AG09319 (cell line): ENCODE measurements at places on chromosomes 16 and 17.

GRCh38 chr17:29973005-29973404, 31.6 kb downstream of the EFCAB5 start:
- DNase-seq = no peak

GRCh38 chr16:48156790-48157209, 1.0 kb upstream of the ABCC12 start:
- DNase-seq = peak; percentile 47

- no peak for DNase-seq
These were observed 33.1 kb downstream of the DNAH3 start for GRCh38 chr16:21117567-21117966.

GRCh38 chr16:57485091-57485915, 990 bp downstream of the DOK4 start:
- no peak for DNase-seq

GRCh38 chr16:31487071-31487719, 4.3 kb downstream of the SLC5A2 start:
- no peak for DNase-seq

- no peak for DNase-seq
These were observed 59.3 kb upstream of the CORO6 start for GRCh38 chr17:29682054-29682453.

DNA sequence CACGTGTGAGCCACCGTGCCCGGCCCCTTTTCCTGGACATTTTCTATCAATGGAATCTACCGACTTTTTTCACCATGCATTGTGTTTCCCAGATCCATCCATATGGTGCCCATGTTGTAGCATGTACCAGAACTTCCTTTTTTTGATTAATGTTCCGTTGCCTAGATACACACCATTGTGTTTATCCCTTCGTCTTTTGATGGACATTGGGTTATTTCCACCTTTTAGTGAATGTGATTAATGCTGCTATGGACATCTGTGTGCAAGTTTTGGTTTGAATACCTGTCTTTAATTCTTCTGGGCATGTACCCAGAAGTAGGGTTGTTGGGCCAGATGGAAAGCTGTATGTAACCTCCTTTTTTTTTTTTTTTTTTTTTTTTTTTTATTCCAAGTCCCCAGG, 79.8 kb downstream of the NT5M start:
- no peak for DNase-seq

GRCh38 chr17:31155208-31155810, 60.5 kb downstream of the NF1 start:
- DNase-seq = no peak

DNA sequence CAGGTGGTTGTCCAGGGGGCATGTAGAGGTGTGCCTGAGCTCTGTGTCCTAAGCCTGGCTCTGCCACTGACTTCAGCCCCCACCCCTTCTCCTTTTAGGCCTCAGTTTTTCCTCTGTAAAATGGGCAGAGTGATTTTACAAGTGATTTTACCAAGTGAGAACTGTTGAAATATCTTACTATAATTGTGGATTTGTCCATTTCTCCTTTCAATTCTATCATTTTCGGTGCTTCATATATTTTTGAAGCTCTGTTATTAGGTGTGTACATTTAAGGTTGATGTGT, 21.7 kb upstream of the HOXB9 start:
- no peak for DNase-seq

DNA sequence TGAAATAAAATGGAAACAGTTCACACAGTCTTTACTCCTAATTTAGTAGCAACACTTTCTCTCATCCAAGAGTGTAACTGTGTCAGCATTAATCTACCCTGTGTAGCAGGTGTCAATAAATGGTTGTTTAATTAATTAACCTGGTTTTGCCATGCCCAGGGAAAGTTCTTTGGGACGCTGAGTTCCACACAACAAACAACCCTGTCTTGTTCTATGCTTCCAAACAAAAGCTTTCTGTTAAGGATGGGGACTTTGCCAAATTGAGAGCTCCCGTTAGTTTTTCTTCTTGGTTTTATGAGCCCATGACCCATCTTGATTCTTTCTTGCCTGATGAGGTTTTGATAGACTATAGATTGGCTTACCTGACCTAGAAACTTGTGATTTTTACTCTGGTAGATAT, 530.1 kb downstream of the KCNJ2 start:
- no peak for DNase-seq

GRCh38 chr17:69018687-69019086, 42.0 kb downstream of the ABCA9 start:
- no peak for DNase-seq

- DNase-seq = no peak
These were observed 103.4 kb downstream of the VPS53 start for GRCh38 chr17:611202-611601.

DNA sequence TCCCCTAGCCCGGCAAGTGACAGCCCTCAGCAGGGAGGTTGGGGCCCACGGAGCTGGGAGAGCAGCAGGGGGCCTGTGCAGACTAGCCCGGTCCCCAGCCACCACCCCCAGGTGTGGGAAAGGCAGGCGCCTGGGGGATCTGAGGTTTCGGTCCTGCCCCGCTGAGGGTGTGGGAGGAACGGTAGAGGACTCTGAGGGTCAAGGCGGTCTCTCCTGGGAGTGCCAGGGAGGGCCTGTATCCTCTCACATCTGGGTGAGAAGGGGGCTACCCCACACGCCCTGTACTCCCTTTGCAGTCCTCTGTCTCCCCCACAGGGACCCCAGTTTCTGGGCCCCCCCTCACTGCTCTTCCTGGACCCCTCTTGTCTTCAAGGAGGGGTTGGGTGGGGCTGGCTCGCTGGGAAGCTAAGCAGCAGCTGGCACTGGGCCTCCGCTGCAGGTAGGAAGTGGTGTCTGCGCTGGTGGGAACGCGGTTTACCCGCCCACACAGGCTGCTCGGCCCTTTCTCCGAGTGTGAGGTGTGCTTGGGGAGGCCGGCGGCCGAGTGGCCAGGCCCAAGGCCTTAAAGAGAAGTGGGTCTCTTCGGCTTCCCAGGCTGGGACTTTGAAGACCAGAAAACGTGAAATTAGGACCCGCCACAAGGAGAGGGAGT, 15.4 kb downstream of the CD7 start:
- no peak for DNase-seq

DNA sequence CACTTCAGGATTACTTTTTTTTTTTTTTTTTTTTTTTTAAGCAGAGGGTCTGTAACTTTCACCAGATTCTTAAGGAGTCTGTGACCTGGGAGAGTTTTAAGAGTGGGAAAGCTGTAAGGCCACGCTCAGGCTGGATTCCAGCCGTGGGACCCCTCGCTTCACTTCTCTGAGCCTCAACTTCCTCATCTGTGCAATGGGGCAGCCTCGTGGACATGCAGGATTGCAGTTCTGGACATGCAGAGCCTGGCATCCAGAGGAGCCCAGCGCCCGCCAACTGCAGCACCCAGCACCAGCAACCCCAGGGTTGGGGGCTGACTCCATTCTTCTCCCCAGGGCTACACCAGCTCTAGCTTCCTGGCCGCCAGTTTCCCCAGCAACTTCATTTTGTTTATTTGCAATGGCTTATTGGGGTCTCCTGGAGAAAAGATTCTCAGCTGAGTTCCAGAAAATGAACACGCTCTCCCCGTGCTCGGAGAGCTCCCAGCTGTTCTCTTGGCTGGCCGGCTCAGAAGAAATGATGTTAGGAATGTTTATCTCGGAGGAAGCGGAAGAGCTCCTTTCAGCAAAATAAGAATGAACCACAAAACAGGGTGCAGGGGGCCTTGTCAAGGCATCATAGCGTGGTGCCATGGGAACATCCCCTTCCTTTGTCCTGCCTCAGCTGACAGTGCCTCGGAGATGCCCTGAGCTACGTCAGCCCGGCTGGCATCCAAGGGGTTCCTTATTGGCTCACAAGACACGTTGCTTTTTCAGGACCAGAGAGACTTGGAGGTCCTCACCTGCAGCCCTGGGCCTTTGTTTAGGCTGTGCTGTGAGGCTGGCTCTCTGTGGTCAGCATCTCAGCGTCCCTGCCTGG, 22.9 kb upstream of the ZCCHC14 start:
- no peak for DNase-seq

- no peak for DNase-seq
These were observed 392.5 kb downstream of the HS3ST3B1 start for GRCh38 chr17:14693382-14693781.

- DNase-seq = no peak
These were observed 16.0 kb upstream of the CCL18 start for GRCh38 chr17:36048066-36048465.

DNA sequence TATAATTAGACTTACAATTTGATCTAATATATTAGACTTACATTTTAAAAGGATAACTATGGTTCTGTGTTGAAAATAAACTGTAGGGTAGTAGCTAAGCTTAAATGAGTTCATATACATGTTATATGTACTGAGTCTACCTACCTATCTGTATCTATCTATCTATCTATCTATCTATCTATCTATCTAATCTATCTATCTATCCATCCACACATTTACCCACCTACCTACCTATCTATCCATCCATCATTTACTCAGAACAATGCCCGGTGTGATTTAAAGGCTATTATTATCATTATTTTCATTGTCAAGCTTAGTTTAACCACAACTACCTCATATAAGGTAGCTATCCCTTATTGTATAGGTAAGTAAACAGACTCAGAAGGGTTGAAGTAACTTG, 7.0 kb downstream of the KRT10 start:
- DNase-seq = no peak

DNA sequence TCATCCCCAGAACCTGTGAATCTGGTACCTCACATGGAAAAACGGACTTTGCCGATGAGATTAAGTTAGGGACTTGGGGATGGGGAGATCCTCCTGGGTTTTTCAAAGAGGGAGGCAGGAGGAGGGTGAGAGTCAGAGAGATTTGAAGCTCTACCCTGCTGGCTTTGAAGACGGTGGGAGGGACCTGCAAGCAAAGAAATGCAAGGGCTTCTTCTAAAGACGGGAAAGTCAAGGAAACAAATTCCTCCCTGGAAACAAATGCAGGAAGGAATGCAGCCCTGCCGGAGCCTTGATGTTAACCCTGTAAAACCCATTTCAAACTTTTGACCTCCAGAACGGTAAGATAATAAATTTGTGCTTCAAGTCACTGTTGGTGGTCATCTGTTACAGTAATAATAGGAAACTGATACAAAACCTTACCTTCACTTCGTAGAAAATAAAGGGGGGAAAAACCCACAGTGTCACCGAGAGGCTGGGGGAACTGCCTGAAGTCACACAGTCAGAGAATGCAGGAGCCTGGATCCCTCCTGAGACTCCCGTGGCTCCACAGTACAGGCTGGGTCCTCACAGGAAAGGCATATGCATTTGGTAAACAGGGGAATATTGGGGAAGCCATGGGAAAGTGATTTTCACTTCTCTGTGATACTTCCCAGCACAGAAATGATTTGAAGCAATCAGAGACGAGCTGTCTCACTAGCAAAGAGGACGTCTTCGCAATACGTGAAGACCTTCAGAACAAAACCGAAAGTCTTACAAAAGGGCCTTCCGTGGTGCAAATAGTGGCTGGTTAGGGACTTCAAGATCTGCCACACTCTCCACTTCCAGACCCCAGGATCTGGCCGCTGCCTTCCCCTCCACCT, 58.9 kb upstream of the CLEC3A start:
- DNase-seq = no peak

DNA sequence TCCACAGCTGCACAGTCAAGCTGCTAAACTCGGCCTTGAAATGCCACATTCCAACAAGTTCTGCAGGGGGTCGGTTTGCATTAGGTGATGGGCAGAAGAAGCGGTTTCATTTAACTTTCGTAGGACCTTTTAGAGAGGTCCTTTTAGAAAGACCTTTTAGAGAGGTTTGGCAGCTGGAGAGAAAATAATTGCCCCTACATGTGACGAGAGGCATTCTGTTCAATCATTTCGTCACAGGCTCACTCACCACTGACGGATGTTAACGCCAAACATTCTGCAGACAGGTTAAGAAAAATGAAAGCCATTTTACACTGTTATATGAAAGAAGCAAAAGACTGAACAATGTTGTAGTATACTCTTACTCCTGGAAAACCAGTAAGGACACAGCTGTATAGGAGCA, 76.5 kb upstream of the ZNF423 start:
- DNase-seq = no peak

- DNase-seq = no peak
These were observed 498.5 kb upstream of the ZFHX3 start for GRCh38 chr16:73546341-73546845.

DNA sequence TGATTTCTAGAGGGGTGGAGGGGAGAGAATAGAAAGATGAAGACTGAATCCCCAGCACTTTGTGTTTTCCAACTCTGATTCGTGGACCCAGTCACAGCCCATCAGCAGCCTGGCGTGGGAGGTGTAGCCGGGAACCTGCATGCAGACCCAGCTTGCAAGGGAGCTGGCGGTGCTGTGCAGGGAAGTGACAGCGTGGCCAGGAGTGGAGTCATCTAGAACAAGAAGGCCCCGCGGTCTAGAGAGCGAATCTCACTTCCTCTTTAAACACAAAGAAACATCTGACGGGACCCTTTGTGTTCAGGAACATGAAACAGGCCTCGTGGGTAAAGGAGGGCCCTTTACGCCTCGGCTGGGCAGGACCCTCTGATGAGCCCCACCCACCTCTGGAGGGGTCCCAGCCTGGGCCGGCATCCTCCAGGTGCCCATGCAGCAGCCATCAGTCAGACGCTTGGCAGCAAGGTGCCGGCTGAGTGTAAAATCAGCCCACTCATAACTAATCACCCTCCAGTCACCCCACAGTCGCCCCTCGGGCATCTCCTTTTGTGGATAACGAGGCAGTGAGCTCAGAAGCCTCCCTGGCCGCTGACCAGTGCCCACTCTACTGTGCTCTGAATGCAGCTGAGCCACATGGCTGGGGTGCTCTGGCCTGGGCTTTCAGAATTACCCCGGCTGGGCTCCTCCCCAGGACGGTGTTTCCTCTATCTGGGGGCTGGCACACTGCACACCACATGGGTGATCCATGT, 4.4 kb downstream of the SNAI3 start:
- DNase-seq = no peak

- DNase-seq = no peak
These were observed 240.3 kb downstream of the MAF start for GRCh38 chr16:79360267-79360666.

GRCh38 chr16:75043175-75043895, 44.5 kb downstream of the ZNRF1 start:
- no peak for DNase-seq

- DNase-seq = peak; percentile 88
These were observed 25.2 kb upstream of the CIBAR2 start for GRCh38 chr16:85137323-85138072.

GRCh38 chr16:17232487-17232886, 238.3 kb downstream of the XYLT1 start:
- no peak for DNase-seq

DNA sequence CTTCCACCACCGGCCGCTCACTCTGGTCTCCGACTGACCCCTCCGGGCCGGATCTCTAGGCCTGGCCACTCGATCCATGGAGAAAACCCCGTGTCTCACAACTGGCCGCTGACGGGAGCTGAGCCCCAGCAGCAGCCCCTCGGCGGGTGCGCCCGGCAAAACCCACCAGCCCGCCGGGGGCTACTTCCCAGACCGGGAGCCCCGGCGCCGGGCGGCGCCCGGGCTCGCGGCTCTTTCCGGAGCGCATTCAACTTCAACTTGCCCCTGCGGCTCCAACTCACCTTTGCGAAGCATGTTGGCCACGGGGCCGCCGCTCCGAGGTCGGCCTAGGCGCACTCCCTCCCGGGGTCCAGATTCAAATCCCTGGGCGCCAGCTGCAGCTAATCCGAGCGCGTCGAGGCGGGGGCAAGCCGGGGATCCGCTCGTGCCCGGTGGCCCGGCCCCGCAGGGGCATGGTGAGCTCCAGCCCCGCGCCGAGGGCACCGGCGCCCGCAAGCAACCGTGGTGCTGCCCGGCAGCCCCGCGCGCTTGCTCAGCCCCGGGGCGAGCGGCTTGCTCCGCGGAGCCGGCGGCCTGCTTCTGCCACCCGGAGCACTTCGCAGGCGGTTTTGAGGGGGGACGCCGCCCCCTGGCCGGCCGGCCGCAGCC, 438 bp downstream of the RTN4RL1 start:
- no peak for DNase-seq
